ENCODE measurements at places on chromosomes 1 and 21.

DNA sequence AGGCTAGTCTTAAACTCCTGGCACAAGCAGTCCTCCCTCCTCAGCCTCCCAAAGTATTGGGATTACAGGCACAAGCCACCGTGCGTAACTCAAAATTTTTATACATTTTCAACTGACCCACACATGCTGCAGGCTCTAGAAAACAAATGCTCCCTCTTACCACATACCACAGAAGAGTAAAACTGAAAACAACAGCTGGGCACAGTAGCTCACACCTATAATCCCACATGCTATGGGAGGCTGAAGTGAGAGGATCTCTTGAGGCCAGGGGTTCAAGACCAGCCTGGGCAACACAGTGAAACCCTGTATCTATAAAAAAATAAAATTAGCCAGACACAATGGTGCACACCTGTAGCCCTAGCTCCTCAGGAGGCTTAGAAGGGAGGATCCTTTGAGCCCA is 56.7 kb downstream of the AKT3 start:
- no peak for DNase-seq

- no peak for DNase-seq
Observed at GRCh38 chr1:6982860-6983259, 197.6 kb downstream of the CAMTA1 start.

DNA sequence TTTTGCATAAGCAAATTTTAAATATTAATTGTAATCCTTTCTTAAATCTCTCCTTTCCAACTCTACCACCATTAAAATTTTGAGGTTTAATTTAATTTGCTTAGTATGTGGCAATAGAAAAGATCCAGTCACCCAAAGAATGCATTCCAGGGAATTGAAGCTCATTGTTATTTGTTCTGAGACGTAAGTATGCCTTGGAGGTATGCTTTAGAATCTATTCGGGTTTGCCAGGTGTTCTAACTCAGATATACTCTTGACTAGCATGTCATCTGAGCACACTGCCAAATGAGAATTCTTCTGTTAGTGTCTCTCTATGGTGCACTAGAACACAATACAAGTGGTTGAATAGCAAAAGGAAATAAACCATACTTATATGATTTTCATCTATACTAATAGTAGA is 813.6 kb upstream of the ADGRL2 start:
- DNase-seq: no peak

GRCh38 chr1:216144661-216145450 is 278.4 kb downstream of the USH2A start:
- DNase-seq: no peak

GRCh38 chr1:197787623-197788536 is 12.6 kb upstream of the DENND1B start:
- DNase-seq: no peak

DNA sequence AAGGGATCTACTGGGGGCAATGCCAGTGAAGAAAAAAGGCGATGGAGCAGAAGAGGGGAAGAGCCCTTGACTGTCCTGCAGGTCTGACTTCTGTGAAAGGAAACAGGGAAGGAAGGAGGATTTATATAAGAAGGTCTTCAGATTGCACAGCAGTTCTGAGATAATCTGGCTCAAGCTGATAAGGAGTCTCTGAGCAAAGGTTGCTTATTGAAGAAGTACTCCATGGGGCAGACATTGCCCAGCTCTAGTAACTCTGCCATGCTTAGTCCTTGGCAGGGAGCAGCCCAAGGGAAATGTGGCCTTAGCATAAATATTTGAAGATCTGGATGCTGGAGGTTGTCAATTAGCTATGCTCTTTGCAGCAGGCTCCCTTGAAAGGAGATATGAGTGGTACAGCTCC is 15.9 kb upstream of the TTF2 start:
- DNase-seq: no peak

DNA sequence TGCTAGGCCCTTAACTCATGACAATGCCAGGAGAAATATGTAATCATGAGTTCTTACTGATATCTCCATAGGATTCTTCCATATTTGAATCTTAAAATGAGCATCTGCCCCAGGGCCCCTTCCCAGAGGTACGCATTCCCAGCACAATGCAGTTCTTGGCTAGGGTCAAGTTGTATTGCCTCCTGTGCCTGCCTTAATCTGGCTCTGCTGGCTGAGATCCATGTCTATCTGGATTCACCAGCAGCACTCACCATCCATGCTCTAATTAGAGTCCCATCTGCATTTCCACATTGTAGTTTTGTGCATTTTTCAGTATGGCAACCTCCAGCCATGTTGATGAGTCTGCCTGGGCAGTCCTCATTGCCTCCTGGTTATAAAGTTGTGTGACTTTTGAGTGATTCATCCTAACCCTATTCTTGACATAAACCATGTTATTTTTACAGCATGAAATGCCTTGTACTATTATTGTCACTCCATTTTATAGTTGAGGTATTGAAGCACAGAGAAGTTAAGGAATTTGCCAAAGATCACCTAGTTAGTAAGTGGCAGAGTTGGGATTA is 55.9 kb downstream of the CAMSAP2 start:
- no peak for DNase-seq

DNA sequence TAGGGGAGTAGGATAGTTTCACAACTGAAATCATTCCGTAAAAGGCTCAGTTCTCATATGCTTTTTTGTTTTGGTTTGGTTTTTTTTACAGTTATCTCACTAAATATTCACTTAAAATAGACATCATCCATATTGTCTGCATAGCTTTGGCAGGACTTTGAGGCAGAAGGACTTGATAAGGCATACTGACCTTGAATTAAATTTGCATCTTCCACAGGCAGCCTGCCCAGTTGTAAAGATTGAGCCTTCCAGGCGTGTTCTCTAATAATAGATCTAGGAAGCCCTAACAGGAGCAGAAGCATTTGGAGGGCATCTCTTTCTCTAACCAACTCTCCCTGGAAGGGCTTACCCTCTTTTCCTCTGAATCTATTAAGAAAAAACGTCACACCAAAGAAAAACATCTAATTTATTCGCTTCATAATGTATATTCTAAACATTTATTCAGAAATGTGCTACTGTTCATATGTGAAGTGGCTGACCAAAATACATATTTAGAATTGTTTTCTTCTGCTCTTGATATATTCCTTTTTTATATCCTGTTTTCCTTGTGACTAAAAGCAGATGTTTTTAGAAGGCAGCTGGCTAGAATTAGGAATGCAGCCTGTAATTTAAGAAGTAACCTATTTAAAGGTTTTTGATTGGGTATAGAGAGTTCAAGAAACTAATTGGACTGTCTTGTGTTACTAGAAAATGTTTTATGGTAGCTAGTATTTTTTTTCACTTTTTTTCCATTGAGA is 20.2 kb downstream of the DESI2 start:
- DNase-seq: peak; percentile 27

DNA sequence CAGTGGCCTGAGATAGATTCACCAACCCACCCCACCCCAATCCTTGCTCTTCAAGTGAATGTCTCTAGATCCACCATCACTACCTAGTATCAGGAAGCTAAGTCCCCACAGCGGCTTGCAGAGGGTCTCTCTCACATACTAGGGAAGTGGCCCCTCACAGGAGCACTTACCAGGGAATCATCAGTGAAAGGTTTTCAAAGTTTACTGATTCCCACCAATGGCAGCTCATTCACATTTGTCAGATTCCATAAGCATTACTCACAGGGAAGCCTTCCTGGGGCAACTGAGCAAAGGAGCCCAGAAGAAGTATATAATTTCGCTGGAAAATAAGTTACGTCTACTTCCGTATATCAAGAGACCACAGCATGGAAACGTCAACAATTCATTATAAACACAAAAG is 120.8 kb downstream of the GREM2 start:
- no peak for DNase-seq

DNA sequence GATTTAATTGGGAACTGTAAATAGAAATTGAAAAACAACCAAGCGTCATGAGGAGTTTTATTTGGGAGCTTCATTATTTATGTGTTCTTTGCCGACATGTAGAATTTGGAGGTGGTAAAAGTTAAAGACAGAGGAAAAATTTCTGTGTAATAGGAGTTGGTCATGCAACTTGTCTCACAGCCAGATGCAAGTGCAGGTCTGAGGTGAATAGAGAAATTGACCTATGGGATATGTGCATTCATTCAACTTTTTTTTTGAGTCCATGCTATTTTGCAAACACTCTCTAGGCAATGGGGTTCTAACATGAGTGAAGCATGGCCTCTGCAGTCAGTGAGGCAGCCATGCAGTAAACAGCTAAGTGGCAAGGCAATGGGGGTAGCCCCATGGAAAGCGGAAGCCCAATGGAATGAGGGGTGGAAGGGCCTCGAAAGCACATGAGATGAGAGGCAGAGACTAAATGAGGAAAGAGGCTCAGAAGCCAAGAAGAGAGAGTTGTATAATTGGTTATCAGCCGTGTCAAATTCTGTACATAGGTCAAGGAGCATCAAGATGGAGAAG is 56.4 kb upstream of the NRIP1 start:
- no peak for DNase-seq

DNA sequence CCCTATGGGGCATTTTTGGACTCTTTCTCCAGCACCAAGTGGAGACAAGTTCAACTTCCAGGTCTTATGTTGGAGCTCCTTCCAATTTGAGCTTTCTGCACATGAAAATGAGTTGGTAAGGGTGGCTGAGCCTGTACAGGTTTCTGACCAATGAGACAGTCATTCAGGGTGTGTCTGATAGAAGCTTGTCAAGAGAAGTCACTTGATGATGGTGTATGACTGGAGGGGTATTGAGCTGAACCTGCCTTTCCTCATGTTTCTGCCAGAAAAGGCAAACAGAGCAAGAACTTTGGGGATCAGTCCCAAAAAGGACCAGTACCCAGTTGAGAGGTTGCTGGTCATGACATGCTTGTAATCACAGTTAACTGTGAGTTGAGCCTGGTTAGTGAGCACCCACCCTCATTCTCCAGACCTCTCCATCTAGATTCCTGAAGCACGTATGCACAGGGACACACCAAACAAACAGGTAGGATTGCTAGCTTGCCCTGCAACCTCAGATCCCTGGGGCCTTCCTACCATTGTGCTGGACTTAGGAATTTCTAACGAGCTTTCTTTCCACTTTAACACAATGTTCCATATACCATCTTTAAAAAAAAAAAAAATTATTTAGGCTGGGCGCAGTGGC is 26.6 kb downstream of the FAM89A start:
- DNase-seq: no peak
